ENCODE measurements at places on chromosomes 5 and 9.

- H3K27me3 ChIP-seq = no peaks in the 10 kb centered on the region
- H3K4me1 ChIP-seq = no peaks in the 10 kb centered on the region
- no peaks in the 10 kb centered on the region for H3K36me3 ChIP-seq
- no peak for ATAC-seq
- H3K27ac ChIP-seq = no peak overlapping the region
These were observed 379.7 kb downstream of the MAT2B start for GRCh38 chr5:163885117-163885516.

DNA sequence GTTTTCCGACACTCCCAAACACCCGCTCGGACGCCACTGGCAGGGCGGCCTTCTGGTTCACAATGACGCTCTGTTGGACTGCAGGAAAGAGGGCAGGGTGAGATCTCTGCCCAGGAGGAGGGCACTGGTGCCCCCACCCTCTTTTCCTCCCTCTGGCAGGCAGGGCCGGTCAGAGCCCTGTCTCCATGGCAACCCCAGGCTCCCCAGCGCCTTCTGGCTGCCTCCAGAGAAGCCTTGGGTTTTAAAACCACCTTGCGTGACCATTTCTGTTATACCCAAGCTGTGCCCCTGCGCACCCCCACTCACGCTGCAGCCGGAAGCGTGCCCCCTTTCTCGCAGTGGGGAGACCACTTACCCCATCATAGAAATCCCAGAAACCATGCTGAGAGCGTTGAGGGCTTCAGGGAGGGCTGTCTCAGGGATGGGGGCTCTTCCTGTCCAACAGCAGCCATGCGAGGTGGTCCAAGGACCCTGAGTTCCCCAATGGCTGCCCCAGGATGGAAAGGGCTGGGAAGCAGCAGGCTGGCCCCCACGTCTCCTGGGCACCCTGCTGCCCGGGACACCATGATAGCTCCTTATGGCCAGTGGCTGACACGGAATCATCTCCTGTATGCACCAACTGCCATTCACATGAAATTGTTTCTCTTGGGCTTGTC lies 7.3 kb downstream of the C9orf50 start:
- no peaks in the 10 kb centered on the region for H3K4me1 ChIP-seq
- no peaks in the 10 kb centered on the region for H3K36me3 ChIP-seq
- no peak for ATAC-seq
- peak overlapping the region; percentile 68 for H3K27ac ChIP-seq
- H3K27me3 ChIP-seq = no peaks in the 10 kb centered on the region

DNA sequence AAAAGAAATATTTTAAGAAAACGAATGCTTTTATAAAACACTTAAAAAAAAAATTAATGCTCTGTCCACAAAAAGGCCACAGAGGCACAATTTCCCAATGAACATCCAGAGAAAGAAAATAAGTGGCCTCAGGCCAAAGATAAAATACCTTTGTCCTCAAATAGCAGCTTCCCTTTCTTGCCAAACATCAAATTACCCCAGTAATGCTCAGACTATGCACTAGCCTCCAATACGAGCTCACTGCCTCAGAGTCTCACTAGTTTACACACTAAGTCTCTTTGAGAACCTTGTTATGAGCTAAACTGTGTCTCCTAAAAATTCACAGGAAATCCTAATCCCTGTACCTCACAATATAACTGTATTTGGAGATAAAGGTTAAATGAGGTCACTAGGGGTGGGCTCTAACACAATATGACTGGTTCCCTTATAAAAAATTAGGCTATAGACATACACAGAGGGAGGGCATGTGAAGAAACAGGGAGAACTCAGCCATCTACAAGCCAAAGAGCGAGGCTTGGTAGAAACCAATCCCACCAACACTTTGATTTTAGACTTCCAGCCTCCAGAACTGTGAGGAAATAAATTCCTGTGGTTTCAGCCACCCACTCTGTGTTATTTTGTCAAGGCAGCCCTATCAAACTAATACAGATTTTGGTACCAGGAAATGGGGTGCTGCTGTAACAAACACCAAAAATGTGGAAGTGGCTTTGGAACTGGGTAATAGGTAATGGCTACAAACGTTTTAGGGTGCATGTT lies 4.4 kb downstream of the MPDZ start:
- ATAC-seq = no peak
- peak overlapping the region; percentile 58 for H3K27ac ChIP-seq
- no peaks in the 10 kb centered on the region for H3K27me3 ChIP-seq
- no peaks in the 10 kb centered on the region for H3K36me3 ChIP-seq

GRCh38 chr9:10704720-10705119 lies 91.9 kb upstream of the PTPRD start:
- H3K27me3 ChIP-seq = no peaks in the 10 kb centered on the region
- no peak overlapping the region for H3K4me3 ChIP-seq
- H3K4me1 ChIP-seq = no peaks in the 10 kb centered on the region
- H3K27ac ChIP-seq = no peak overlapping the region
- no peak for ATAC-seq

DNA sequence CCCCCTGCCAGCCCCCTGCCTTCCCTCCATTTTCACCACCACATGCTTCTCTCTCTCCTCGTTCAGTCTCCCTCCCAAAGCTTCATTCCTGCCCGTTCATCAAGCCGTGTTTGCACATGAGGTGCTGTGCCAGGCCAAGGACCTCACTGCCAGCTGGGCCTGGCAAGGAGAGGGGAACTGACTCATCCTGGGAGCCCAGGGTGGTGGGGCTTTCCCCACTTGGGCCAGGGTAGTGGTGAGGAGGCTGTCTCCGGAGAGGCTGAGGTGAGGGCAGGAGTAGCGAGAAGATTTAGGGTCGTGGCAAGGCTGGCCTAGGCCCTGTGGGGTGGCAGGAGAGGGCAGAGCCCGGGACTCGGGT lies 30.4 kb upstream of the NOTCH1 start:
- H3K36me3 ChIP-seq = no peaks in the 10 kb centered on the region
- H3K27ac ChIP-seq = peak overlapping the region; percentile 60
- peak; percentile 79 for ATAC-seq

DNA sequence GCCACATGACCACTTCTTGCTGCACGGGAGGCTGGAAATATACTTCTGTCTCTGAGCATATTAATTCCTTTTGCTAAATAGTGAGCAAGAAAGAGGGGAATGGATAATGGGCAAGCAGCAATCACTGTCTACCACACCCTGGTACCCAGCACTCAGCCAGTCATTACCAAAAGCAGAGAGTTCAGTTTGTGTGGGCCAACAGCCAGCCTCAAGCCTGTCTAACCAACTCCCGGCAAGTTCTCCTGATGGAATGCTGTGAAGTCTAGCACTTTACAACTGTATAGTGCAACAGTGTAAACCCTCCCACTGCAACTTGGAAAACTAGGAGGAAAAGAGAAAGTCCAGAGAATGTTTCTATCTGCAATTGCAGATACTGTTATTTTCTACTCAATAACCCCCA lies 47.8 kb downstream of the PLK2 start:
- H3K27ac ChIP-seq = no peak overlapping the region
- H3K4me3 ChIP-seq = no peak overlapping the region
- ATAC-seq = no peak
- H3K4me1 ChIP-seq = no peaks in the 10 kb centered on the region
- no peaks in the 10 kb centered on the region for H3K36me3 ChIP-seq

- H3K27me3 ChIP-seq = no peaks in the 10 kb centered on the region
- ATAC-seq = no peak
- H3K4me3 ChIP-seq = peak overlapping the region; percentile 79
- peaks cover 3% of the 10 kb centered on the region for H3K4me1 ChIP-seq
- H3K36me3 ChIP-seq = peaks cover 24% of the 10 kb centered on the region
These were observed 2.9 kb downstream of the TLN1 start for GRCh38 chr9:35729101-35729500.

GRCh38 chr5:143398451-143399237 lies 4.8 kb downstream of the NR3C1 start:
- H3K27me3 ChIP-seq = no peaks in the 10 kb centered on the region
- H3K4me1 ChIP-seq = peaks cover 9% of the 10 kb centered on the region
- H3K36me3 ChIP-seq = no peaks in the 10 kb centered on the region
- no peak for ATAC-seq
- peak overlapping the region; percentile 54 for H3K4me3 ChIP-seq

GRCh38 chr5:131329286-131329560 lies 65.4 kb downstream of the CDC42SE2 start:
- no peaks in the 10 kb centered on the region for H3K27me3 ChIP-seq
- no peaks in the 10 kb centered on the region for H3K36me3 ChIP-seq
- no peak overlapping the region for H3K4me3 ChIP-seq

GRCh38 chr9:136093346-136093986 lies 1.6 kb downstream of the NACC2 start:
- H3K27ac ChIP-seq = peak overlapping the region; percentile 97
- no peaks in the 10 kb centered on the region for H3K27me3 ChIP-seq
- ATAC-seq = peak; percentile 15
- no peaks in the 10 kb centered on the region for H3K36me3 ChIP-seq
- peak overlapping the region; percentile 81 for H3K4me3 ChIP-seq

DNA sequence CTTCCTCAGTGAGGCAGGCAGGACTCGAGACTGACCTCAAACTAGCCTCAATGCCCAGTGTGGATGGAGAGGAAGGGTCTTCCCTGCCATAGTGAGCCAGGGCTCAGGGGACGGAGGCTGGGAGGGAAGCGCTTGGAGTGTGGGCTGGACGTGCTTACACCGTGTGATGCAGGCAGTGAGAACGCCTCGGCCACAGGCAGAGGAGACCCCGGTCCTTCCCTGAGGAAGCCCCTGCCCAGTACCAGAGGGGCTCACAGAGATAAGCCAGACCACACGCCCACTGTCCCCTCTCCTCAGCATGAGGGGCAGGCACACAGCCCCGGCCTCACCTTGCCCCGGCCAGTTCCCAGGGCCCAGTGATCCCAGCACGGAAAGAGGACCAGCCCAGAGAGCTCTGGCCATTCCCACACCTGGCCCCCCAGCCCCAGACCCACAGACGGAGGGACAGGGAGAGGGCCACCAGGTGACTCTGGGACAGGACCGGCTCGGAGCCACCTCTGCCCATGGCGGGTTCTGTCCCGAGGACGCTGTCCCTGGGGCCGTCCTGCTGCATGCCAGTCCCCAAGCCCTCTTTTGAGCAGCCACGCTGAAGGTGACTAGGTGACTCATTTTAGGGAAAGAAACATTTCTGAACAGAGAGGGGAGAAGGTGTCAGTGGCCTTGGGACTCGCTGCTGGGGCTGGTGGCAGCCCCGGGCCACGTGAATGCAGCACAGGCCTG lies 6.0 kb upstream of the NSMF start:
- no peak for ATAC-seq
- peaks cover 17% of the 10 kb centered on the region for H3K4me1 ChIP-seq
- peaks cover 15% of the 10 kb centered on the region for H3K36me3 ChIP-seq
- no peak overlapping the region for H3K4me3 ChIP-seq
- H3K27ac ChIP-seq = no peak overlapping the region
- no peaks in the 10 kb centered on the region for H3K27me3 ChIP-seq

- peaks cover 10% of the 10 kb centered on the region for H3K36me3 ChIP-seq
- no peaks in the 10 kb centered on the region for H3K27me3 ChIP-seq
- no peak for ATAC-seq
- H3K27ac ChIP-seq = peak overlapping the region; percentile 93
These were observed 1.9 kb upstream of the ZNF79 start for GRCh38 chr9:127422133-127422782.

GRCh38 chr9:79021084-79021483 lies 550.7 kb upstream of the TLE4 start:
- H3K27me3 ChIP-seq = no peaks in the 10 kb centered on the region
- no peaks in the 10 kb centered on the region for H3K36me3 ChIP-seq
- H3K4me1 ChIP-seq = no peaks in the 10 kb centered on the region
- ATAC-seq = no peak
- no peak overlapping the region for H3K4me3 ChIP-seq

DNA sequence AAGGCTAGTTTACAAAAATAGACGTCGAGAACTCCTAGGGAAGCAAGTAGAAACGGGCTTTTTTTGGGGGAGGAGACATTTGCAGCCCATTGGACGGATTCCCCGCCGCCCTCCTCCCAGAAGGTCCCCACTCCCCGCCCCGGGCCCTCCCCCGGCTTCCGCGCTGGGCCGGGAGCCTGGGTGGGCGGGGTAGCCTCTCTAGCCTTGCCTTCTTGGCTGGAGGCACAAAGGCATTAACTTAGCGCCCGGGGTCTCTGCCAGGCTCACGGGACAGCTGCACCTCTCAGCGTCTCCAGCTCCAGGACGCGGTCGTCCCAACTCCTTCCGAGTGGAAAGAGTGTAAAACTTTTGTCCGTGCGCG lies at the start of gene DMRTA1:
Gene DMRTA1 (plus strand): TSS at position 236 of the 361 bp plus-strand sequence. CDS start 242 bp downstream, outside the sequence.
- no peaks in the 10 kb centered on the region for H3K4me1 ChIP-seq
- no peaks in the 10 kb centered on the region for H3K27me3 ChIP-seq
- peak within 1 kb of the TSS; percentile 74 for H3K4me3 ChIP-seq
- H3K27ac ChIP-seq = peak within 1 kb of the TSS; percentile 92
- no peaks in the 10 kb centered on the region for H3K36me3 ChIP-seq

- no peaks in the 10 kb centered on the region for H3K4me1 ChIP-seq
- H3K27me3 ChIP-seq = peaks cover 25% of the 10 kb centered on the region
- no peak for ATAC-seq
- no peak overlapping the region for H3K27ac ChIP-seq
These were observed 50.8 kb upstream of the IRX4 start for GRCh38 chr5:1933364-1934055.

- no peak for ATAC-seq
- no peaks in the 10 kb centered on the region for H3K4me1 ChIP-seq
- H3K27ac ChIP-seq = no peak overlapping the region
- peaks cover 62% of the 10 kb centered on the region for H3K27me3 ChIP-seq
These were observed 43.3 kb downstream of the TLR4 start for GRCh38 chr9:117747386-117747970.

GRCh38 chr5:173839117-173839713 lies 48.9 kb upstream of the CPEB4 start:
- no peaks in the 10 kb centered on the region for H3K27me3 ChIP-seq
- H3K4me3 ChIP-seq = no peak overlapping the region
- no peaks in the 10 kb centered on the region for H3K36me3 ChIP-seq
- H3K27ac ChIP-seq = no peak overlapping the region
- no peaks in the 10 kb centered on the region for H3K4me1 ChIP-seq

GRCh38 chr5:95809414-95809960 lies 13.0 kb downstream of the GLRX start:
- H3K4me3 ChIP-seq = no peak overlapping the region
- peaks cover 3% of the 10 kb centered on the region for H3K4me1 ChIP-seq
- peak overlapping the region; percentile 80 for H3K27ac ChIP-seq
- peaks cover 4% of the 10 kb centered on the region for H3K36me3 ChIP-seq
- ATAC-seq = peak; percentile 48

DNA sequence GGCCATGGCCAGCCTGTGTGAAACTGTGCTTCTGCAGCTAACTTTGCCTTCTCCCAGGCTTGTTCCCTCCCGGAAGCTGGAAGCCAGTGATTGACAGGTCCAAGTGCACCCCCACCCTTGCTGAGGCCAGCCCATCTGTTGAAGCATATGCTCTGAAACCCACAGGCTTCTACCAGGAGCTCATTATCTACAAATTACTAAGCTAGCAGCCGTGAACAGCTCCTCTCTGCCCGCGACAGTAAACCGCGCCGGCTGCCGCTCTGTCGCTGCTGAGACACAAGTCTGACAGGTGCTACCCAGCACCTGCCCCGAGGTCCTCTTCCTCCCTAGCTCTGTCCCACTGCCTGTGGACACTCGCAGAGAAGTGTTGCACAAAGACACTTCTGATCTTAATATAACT lies 490.9 kb downstream of the GADD45G start:
- H3K27ac ChIP-seq = no peak overlapping the region
- H3K4me3 ChIP-seq = no peak overlapping the region
- H3K36me3 ChIP-seq = no peaks in the 10 kb centered on the region
- no peaks in the 10 kb centered on the region for H3K27me3 ChIP-seq

- no peaks in the 10 kb centered on the region for H3K36me3 ChIP-seq
- no peaks in the 10 kb centered on the region for H3K4me1 ChIP-seq
- no peak overlapping the region for H3K4me3 ChIP-seq
- no peak for ATAC-seq
- H3K27me3 ChIP-seq = no peaks in the 10 kb centered on the region
These were observed 101.3 kb downstream of the AGTPBP1 start for GRCh38 chr9:85640425-85640824.

All from gastroesophageal sphincter (tissue), 4 donors.